ENCODE measurements at places on chromosomes 1 and 21.

DNA sequence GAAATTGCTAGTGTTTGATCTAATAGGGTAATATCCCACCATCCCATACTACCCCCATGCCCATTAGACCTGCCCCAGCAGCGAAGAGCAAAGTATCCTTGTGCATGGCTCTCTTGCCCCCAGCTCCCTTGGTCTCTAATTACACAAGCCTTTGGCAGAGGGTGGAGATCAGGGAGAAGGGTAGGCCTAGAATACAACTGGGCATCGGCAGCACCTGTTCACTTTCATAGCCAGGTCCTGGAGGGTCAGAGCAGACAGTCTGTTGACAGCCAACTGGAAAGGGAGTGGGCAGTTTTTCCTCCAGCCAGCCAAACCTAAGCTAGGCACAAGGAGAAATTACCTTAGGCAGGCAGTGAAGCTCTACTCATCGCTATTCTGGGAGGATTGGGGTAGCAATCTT lies 2.7 kb upstream of the PIGC start:
- no peak for DNase-seq

DNA sequence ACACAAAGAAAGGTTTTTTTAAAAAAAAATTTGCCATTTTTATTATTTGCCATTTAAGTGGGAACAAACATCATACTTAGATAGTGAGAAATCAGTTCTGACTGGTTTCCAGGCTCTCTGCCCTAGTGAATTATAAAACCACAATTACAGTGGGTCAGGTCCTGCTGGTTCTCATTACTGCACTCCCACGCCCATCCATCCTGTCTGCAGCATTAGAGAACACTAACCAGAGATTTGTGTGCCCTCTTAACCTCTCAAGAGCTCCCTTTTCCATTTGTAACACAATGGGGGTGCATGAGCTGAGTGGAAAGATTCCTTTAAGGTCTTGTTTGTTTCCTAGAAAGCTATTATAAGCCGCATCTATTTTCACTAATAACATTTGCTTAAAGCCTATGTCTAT lies 489.3 kb downstream of the AMY1C start:
- no peak for DNase-seq

GRCh38 chr1:52904208-52904926 lies 17.2 kb downstream of the ECHDC2 start:
- DNase-seq, result no peak

GRCh38 chr1:56827711-56828110 lies 8.5 kb upstream of the FYB2 start:
- no peak for DNase-seq

- no peak for DNase-seq
These were observed 139.6 kb downstream of the NAV1 start for GRCh38 chr1:201678264-201679101.

- no peak for DNase-seq
These were observed 75.1 kb upstream of the GNG12 start for GRCh38 chr1:67908250-67908936.

DNA sequence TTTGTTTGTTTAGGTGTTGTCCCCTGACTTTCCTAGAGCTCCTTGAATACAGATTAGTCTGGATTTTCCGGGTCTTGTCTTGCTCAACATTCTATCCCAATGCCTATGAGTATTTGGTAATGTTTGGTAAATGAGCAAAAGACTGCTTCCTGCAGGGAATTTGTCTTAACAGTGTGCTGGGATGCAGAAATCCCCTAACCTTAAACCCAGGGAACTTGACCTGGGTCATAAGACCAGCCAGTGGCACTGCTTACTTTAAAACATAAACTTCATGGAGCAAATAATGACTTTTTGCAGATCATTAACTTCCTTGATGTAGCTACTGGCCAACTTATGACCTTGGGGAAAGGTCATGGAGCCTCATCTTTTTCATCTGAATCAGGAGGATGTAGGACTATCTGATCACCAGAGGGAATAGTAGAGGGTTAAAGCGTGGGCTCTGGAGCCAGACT lies 27.2 kb downstream of the TCEANC2 start:
- no peak for DNase-seq

GRCh38 chr1:184956999-184957700 lies 17.2 kb downstream of the NIBAN1 start:
- no peak for DNase-seq

GRCh38 chr21:34702341-34703170 lies 33.8 kb downstream of the CLIC6 start:
- DNase-seq, result no peak

DNA sequence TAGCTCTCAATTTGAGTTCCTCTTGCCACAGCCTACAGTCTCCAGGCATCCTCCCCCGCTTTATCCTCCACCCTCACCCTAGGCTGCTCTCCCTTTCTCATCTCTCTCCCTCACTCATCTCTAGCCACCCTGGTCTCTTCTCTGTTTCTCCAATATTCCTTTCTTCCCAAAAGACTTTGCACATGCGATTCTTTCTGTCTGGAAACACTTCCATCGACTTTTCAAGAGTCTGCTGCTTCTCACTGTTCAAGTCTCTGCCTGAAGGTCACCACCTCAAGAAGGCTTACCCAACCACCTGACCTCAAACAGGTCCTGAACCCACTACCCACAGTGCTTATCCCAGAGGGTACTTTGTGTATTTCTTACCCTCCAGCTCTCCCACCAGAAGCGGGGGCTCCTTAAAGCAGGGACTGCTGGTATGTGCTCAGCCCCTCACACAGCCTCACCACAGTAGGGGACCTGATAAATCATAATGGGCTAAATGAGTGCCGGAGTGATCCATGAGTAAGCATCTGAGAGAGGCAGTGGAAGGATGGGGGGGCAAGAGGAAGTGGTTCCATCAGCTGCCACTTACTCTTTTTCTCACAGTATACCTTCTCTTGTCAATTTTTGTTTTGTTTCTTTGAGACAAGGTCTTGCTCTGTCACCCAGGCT lies 14.3 kb upstream of the KRTAP19-8 start:
- no peak for DNase-seq

- DNase-seq, result no peak
These were observed 3.1 kb upstream of the HMGCS2 start for GRCh38 chr1:119771770-119772169.

GRCh38 chr1:157806431-157807149 lies 13.3 kb downstream of the FCRL1 start:
- DNase-seq, result no peak

- DNase-seq, result peak; percentile 27
These were observed 171.1 kb downstream of the PIGK start for GRCh38 chr1:77047978-77048614.

DNA sequence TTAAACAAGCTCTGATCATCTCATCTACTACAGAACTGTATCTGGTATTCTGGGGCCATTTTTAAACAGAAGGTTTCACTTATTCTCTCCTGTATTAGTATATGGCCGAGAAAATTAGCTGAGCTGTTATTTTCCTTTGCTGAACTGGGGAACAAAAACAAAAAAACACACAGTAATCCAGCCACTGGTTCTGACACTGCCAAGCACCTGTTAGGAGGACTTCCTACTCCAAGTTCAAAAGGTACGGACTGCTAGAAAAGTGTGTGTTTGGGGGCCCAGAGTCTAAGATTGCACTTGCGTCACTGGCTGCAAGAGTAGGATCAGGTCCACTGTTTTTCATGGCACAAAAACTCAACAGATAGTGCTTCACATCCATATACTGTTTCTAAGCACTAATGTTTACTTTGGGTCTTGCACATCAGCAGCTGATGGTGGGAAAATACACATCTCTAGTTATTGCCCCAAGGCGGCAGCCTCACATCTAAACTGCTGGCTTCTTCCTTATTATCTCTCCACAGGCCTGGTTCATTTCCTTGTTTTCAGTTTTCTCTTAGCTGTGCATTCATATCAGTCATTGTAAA lies 226.1 kb downstream of the FGGY start:
- DNase-seq, result no peak

DNA sequence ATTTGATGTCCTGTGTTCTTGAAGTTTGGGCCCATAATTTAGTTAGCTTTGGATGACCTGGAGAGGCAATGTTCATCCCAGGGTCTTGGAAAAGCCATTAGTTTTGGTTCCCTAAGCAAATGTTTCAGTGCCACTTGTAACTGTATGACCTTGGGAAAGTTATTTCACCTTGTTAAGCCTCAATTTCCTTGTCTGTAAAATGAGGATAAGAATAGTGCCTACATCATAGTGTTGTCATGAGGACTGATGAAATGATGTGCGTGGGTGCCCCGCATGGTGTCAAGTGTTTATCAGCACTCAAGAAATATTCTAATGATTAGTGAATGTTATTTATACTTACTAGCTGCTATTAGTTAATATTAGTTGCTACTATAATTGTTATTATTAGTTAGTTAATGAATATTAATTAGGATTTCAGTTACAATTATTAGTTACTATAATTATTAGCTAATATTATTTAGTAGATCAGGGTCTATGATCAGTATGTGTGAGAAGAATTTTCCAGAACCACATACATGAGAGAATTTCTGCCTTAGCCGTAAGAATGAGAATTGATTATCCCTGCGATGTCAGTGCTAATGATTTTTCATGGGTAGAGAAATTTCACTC lies 1.9 kb downstream of the SH3BGR start:
- DNase-seq, result no peak

GRCh38 chr1:19619697-19620384 lies 24.3 kb upstream of the NBL1 start:
- DNase-seq, result no peak

- DNase-seq, result no peak
These were observed 219.6 kb downstream of the PDE4B start for GRCh38 chr1:66012106-66012784.

- DNase-seq, result no peak
These were observed 797 bp upstream of the USP1 start for GRCh38 chr1:62436039-62436465.

GRCh38 chr1:178465011-178465410 lies 31.8 kb downstream of the CLEC20A start:
- no peak for DNase-seq

- DNase-seq, result no peak
These were observed 137.8 kb downstream of the NUF2 start for GRCh38 chr1:163459539-163459938.

GRCh38 chr1:206657751-206658150 lies 22.4 kb downstream of the DYRK3 start:
- no peak for DNase-seq

DNA sequence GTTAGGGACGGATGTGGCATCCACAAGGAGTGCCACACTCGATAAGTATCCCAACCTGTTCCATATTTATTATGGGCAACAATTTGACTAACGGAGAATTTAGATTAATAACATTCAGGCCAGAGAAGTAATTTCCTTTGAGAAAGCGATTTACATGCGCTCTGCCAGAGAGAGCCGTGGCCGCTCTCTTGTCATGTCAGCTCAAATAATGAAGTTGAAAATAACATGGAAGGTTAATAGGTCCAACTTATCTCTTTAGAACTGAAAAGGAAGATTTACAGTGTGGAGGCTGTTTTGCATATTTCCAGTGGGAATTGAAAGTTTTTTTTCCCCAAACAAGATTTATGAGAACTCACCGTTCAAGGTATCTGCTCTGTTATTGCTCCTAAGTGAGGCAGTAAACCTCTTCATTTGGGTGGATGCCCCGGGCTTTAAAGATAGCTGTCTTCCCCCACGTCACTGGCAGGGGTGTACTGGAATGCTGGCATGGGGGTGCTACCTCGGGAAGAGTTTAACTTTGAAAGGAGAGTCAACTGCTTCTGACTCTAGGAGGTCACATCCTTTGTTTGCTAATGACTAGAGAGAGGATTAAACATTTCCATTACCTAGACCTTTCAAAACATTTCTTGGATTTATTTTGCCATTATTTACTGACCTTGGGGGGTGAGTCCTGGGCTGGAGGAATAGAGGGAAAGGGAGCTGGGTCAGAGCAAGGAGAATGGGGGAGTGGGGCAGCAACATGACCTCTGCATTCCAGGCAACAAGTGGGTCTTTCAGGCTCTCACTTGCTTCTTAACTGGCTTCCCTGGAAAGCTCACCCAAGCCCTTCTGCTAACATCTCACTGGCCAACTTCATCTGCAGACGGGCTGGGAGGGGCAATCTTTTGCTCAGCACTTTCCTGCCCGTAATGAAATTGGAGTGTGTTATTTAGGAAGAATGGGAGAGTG lies 204.2 kb downstream of the CAMTA1 start:
- DNase-seq, result no peak

DNA sequence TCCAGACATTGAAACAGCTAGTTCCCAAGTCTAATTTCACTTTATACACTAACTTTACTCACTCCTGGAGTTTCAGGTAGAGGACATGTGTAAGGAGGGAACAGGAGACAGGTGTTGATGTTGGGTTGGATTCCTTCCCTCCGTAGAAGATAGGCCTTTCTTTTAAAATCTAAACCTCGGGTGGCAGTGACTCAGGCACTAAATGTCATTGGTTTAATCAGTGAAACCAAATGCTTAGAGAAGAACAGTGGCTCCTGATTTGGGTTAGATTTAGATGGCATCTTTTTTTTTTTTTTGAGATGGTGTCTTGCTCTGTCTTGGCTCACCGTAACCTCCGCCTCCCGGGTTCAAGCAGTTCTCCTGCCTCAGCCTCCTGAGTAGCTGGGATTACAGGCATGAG lies 7.2 kb downstream of the CAP1 start:
- no peak for DNase-seq

GRCh38 chr1:243438146-243438545 lies 182.3 kb downstream of the SDCCAG8 start:
- DNase-seq, result no peak

All from activated naive CD4-positive, alpha-beta T cell treated with anti-CD3 and anti-CD28 coated beads, Interleukin-2, amount 10 ng/mL, durations not matched to agents 7 days and 5 days (primary cell).